ENCODE measurements at places on chromosomes 16 and 17.

DNA sequence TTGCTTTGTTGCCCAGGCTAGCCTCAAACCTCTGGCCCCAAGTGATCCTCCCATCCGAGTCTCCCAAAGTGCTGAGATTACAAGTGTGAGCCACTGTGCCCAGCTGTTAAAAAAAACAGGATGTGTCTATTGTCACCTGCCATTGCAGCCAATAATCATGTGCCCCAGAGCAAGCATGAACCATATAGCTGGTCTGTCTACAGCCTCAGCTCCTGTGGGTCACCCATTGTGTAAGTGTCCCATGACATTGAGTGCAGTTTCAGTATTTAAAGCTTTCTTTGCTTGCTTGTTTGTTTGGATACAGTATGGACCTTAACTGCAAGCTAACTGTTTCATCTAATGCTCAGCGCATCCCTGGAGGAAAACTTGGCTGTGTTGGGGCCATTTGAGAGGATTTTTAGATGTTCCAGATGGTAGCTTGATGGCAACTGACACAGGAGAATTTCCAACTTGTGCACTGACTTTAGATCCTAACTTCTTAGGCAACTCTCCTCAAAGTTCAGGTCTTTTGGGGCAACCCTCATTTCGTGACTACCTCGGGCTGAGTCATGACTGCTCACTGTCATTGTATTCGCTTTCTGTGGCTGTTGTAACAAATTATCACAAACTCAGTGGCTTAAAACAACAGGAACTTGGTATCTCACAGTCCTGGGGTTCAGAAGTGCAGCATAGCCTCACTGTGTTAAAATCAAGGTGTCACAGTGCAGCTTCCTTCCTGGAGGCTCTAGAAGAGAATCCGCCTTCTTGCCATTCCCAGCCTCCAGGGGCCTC is 30.3 kb upstream of the ADORA2B start:
- DNase-seq: peak; percentile 30

DNA sequence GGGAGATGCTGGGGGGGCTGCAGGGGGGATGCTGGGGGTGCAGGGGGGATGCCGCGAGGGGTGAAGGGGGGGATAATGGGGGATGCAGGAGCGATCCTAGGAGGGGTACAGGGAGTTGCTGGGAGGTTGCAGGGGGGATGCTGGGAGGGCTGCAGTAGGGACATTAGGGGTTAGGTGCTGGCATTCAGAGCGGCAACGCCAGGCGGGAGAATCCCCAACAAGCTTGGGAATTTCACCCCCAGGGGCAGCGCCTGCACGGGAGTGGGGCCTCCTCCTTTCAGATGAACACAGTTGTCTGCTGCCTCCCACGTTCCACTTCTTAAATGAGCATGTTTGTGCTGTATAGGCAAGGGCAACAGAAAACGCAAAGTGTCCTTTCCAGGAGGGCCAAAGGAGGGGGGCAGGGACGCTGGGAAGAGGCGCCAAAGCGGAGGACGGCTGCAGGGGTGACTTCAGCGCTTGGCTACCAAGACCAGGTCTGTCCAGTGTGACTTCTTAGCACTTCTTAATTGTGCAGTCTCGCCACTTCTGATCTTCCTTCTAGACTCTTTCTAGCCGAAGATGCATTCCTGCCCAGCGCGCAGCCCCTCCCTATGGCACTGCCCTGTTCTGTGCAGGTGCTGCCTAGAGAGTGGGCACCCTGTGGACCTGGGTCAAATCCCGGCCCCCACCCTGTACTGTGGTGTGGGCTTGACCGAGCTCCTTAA is 2.0 kb upstream of the SLC6A4 start:
- no peak for DNase-seq

GRCh38 chr16:50712956-50713355 is 19.6 kb downstream of the NOD2 start:
- DNase-seq: no peak

DNA sequence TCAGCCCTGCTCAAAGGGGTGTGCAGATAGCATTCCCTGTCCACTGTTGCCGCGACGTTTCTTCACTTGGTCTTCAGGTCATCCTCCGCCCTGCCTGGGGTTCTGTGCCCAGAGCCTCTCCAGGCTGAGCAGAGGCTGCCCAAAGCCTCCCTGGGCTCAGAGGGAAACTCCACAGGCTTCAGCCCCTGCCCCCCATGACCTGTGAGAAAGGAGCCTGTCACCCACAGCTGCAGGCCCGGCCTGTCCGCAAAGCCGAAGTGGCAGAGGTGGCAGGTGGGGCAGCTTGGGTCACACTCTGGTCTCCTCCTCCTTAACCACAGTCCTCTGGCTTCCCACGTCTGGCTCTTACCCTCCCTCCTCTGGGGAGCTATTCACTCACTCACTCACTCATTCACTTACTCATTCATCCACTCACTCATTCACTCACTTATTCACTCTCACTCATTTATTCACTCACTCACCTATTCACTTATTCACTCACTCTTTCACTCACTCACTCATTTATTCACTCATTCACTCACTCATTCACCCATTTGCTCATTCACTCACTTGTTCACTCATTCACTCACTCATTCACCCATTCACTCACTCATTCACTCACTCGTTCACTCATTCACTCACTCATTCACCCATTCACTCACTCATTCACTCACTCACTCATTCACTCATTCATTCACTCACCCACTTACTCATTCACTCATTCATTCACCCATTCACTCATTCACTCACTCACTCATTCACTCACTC is 7.1 kb upstream of the CPSF4L start:
- no peak for DNase-seq

GRCh38 chr17:57405491-57406072 is 149.3 kb downstream of the MSI2 start:
- DNase-seq: no peak

GRCh38 chr16:56279132-56279531 is 87.8 kb downstream of the GNAO1 start:
- DNase-seq: no peak

DNA sequence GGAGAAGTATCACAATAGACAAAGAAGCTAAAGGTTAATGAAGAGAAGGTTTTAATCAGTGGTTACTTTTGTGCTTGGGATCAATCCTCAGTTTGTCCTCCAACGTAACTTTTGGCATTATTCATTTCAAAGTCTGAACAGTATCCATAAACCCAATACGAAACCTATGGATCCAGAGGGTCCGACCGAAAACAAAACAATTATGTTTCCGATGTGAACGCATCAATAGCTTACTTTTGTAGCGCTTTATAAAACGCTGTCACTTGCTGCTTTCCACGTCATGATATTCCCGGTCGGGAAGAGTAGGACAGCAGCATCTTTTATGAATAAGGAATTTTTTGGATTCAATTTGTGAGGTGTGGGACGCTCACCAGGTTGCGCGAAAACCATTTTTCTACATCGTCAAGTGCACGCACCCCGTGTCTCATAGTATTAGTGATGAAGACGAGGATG is 383.8 kb downstream of the ZFHX3 start:
- no peak for DNase-seq

GRCh38 chr16:85525420-85526184 is 87.5 kb upstream of the GSE1 start:
- no peak for DNase-seq

DNA sequence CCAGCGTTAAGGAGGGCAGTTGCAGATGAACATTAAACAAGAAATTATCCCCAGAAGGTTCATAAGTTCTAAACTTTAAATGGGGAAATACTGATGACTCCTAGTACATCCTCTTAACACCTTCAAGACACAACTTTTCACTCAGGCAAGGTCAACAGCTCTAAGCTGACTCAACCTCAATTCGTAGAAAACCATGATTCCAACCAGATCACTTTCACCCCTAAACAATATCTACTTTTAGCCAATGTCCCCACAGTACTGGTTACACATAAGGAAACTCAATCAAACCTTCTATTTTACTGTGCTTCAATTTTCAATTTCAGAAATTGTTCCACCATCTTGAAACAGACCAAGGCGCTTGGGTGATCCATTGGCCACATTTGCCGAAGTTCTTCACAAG is 2.3 kb downstream of the CDYL2 start:
- no peak for DNase-seq

DNA sequence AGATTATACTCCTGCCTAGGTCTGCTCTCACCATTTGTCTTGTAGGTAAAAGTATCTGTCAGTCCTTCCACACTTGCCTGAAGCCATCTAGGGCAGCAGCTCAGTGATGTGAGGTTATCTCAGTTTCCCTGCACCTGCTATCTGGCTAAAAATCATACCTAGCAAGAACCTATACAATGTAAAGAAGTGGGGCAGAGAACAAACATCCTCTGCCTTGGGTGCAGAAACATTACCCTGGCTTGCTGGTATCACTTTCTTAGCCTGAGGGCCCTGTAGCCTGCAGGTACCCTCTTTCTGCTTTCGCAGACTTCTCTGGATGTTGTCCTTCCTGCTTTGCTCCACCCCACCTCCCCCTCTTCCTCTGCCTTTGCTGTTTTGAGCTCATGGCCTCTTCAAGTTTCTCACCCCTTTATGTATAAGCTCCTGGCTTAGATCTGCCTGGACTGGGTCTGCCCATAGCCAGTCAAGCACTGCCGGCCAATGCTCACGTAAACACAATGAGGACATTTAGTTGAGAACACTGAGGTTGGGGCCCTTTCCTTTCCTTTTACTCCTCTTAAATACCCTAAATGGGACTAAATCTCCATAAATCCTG is 8.7 kb upstream of the SDK2 start:
- no peak for DNase-seq

DNA sequence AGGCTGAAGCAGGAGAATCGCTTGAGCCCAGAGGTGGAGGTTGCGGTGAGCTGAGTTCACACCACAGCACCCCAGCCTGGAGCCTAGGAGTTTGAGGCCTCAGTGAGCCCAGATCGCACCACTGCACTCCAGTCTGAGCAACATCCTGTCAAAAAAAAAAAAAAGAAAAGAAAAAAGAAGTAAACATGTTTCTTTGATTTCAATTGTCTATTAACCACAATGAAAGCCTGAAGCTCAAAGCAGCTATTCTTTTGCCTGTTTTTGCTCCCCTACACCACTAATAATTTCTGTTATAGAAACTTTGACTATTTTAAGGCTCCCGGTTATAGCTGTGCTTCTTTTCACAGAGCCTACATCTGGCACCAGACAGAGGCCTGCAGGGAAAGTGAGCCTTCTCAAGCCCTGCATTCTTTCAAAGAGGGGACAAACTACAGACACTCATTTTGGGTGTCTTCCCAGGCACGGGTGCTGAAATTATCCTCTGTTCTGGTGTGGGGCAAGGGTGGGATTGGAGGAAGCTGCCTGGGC is 14.2 kb upstream of the SLC52A1 start:
- DNase-seq: no peak

DNA sequence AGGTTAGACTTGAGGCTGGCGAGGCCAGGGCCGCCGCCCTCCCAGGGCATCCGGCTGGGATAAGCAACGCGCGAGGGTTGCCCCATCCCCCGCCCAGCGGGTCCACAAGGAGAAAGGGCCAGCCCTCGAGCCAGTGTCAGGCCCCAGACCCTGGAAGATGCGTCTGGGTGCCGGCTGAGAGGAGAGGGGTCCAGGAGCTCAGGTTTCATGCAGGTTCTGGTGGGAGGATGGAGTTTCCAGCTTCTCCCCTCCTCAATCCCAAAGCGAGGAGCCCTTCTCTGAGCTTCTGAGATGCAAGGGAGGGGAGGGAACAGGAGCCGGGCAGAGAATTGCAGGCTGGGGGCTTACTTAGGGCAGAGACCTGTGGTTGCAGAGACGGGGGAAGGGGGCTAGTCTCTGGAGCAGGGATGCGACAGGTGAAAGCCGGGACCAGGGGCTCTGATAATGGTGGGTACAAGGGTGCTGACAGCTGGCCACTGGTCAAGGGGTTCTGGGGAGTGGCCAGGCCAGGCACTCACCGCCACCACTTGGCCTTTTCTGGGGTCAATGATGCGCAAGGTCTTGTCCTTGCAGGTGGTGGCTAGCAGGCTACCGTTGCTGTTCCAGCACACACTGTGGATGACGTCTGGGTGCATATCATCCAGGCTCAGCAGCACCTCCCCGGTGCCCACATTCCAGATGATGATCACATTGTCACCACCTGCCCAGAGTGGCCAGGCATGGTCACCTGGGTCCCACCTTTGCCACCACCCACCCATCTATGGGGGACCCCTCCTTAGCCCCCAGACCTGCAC is 4.2 kb downstream of the CORO6 start:
- no peak for DNase-seq

All from iris pigment epithelial cell (primary cell).